ENCODE measurements at places on chromosomes 1 and 21.

GRCh38 chr1:197776351-197777105 lies 1.2 kb upstream of the DENND1B start:
- peak; percentile 45 for DNase-seq

DNA sequence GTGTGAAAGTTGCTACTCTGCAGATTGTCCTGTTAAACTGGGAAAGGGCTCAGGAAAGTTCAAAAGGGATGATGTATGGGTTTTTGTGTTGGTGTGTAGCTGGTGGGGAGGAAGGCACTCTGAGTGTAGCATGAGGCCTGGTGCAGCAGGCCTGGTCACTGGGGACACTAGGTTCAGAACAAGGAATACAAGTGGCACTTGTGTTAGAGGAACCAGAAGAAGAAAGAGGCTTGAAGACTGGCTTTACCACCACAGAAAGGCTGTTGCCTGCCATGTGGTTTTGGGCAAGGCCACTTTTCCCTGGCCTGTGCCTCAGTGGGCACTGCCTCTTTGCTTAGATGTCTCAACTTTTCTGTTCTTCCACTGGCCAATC lies 122.8 kb downstream of the NOS1AP start:
- no peak for DNase-seq

DNA sequence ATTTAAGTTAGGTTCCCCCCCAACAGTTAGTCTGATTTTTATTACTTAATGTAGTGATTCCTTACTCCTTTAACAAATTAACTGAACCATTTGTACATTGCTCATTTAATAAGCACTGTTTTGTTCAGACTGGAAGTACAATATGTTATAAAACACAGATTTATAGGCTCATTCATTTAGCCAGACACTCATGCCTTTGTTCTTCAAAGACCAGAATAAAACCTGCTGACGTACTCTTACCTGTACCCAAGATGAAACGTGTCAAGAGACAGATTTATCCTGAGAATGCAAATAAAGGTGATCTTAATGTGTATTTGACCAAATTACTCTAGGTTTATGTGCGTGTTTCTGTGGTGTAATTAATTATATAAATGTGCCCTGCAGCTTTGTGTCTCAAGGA lies 92.8 kb downstream of the INTS7 start:
- no peak for DNase-seq

DNA sequence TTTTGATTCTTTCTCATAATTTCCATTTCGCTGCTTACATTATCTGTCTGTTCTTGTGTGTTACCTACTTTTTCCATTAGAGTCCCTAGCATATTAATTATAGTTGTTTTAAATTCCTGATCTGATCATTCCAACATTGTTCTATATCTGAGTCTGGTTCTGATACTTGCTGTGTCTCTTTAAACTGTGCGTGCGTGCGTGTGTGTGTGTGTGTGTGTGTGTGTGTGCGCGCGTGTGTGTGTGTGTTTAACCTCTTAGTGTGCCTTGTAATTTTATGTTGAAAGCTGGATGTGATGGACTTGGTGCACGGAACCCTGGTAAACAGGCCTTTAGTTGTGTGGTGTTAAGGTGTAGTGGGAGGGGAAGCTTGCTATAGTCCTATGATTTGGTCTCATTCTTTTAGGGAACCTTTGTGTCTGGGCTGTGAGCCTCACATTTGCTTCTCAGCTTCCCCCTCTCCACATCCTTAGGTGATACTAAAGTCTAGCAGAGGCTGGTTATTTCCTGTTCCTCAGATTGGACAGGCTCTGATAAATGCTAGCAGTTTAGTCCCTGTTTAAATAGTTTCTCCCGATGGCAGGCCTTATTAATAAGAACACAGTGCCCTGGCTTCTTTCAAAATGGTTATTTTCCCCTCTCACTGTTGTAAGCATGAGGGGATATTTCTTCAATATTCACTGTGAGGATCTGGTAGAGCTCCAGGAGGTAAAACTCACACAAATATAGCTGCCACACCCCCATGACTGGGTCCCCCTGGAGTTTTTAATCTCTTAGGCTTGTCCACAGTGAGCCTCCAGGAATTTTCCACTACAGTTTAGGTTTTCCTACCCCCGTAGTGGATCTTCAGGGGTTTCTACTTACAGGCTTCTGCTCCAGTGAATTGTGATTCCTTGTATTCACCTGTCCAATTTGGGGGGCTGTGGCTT lies 118.3 kb downstream of the GALNT2 start:
- DNase-seq, result no peak

DNA sequence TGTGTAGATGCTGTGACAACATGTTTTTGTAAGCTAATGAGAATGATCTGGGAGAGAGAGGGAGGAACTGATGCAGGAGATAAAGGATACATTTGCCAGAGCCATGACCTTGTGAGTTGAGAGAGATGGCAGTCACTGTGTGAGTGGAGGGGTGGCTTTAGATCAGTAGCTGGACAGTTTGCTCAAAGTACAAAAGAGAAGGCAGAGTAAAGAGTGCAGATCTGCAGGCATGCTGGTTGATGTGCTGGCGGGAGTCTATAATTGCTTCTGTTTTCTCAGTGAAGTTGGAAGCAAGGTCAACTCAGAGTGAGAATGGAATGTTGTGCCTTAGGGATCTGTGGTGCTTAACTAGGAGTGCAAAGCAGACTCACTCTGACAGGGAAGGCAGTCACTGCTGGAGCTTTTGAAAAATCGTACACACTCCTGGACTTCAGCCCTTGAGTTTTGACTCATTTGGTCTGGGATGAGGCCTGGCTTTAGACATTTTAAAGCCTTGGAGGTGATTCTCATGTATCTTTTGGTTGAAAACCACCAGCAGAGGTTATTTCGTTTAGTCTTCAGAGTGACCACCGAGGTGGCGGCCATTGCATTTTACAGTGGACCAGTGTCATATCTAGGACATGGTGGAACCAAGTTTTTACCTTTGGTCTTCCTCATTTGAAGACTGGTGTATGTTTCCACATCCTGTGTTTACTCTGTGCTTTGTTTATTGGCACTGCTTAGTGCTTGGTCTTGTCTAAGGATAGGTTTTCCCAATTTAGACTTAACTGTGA lies 49.6 kb downstream of the MTR start:
- no peak for DNase-seq

DNA sequence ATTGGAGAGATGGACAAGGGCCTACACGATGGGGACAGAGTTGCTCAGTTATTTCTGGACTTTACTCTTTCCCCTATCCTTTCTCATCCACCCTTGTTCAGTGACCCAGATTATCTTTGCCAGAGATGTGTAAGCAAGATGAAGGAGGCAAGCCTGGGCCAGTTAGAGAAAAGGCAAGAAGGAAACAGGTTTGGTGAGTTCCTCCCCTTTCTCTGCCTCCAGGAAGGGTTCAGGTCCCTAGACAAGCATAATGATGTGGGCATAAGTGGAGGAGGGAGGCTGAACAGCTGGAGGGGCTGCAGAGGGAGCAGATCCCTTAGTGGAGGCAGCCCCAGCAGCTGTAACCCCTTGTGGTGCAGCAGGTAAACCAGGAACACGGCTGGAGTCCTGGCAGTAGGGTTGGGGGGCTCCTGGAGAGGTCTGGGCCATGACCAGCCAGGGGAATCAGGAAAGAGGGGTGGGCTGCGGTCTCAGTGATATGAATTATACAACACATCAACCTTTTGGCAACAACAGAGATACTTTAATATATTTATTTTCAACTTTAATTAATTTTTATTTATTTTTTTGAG lies 9.2 kb upstream of the CDC42 start:
- no peak for DNase-seq

DNA sequence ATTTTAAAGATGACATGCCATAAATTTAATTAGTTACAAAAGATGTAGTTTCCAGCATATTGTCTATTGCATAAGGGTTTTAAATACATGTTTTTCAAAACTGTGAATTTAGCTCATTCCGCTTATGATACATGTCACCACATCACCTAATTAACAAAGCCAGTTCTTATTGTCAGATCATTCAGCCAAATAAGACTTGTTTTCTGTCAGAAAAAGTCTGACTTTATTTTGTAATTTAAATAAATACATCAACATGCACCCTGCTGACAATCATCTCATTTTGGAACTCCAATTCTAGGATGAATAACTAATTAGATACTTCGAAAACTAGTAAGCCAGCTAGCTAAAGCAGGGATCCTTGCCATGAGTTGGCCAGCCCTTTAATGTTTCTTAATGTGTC lies 110.9 kb upstream of the APP start:
- DNase-seq, result no peak

- DNase-seq, result no peak
Measured at GRCh38 chr1:235088430-235088829, 40.2 kb downstream of the TOMM20 start.

DNA sequence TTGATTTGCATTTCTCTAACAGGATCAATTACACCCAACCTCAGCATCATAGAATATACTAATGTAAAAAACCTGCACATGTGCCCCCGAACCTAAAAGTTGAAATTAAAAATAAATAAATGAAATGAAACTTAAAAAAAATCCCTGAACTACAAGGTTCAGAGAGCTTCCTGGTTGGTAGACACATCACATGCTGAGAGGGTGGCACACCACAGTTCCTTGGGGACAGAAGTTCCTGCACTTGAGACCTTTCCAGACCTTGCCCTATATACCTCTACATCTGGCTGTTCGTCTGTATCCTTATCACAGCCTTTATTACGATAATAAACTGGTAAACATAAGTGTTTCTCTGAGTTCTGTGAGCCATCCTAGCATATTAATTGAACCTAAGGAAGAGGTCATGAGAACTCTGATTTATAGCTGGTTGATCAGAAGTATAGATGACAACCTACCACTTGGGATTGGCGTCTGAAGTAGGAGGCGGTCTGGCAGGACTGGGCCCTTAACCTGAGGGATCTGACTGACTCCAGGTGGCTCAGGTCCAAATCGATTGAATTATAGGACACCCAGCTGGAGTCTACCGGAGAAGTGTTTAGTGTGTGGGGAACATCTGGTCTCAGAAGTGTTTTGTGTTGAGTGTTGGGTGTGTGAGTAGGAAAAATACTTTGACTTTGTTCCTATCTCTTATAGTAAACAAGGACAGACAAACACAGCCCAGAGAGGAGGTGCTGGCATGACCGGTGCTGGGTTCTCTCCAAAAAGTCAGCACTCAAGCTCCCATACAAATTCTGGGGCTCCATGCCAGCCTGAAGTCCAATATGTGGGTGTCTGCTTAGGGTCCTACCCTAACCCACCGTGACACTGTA lies 19.0 kb downstream of the C1orf115 start:
- no peak for DNase-seq

DNA sequence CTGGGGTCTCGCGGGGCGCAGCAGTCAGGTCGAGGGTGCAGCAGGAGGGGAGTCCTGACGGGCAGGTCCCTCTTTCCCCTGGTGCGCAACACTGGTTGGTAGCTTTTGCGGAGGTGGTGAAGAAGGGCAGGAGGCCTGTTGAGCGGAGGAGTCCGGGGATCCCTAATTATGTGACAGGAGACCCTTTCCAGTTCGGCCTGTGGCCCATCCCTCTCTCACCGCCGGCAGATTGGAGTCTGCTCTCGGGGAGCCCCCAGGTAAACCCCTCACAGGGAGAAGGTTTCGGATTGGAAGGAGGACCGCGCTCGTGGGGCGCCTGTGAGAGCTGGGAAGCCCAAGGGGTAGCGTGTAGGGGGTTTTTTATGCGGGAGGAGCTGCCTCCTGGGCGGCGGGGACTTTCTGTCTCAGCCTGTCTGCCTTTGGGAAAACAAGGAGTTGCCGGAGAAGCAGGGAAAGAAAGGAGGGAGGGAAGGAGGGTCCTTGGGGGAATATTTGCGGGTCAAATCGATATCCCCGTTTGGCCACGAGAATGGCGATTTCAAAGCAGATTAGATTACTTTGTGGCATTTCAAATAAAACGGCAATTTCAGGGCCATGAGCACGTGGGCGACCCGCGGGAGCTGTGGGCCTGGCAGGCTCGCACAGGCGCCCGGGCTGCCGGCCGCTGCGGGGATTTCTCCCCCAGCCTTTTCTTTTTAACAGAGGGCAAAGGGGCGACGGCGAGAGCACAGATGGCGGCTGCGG lies 9.5 kb downstream of the SIM2 start:
- peak; percentile 24 for DNase-seq

DNA sequence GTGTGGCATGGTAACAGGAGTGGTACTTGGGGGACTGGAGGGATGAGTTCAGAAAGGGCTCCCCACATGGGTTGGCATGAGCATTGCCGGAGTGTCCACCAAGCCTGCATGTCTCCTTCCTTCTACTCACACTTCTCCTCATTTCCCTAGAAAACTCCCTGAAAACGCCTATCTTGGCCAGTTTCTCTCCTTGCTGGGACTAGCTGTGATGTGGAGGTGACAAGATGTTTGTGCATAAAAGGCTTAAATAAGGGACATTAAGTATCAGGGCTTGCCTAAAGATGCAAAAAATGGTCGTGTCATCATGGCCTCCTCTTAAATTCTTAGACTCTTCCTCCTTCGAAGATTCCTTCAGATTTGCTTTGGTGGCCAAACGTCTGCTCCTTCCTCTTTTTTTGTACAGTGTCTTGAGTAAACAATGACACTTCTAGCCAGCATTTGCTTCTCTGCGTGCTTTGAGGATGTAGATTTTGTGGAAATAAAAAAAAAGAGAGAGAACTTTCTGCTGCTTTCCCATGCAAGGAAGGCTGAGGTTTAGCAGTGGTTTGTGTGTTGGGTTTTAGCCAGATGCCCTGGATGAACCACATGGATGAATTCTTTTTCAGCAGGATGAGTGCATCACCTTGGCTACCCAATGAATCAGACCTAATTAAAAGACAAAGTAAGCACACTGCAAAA lies 239.1 kb upstream of the IRF2BP2 start:
- DNase-seq, result no peak

- DNase-seq, result no peak
Measured at GRCh38 chr1:71766748-71767147, 515.6 kb downstream of the NEGR1 start.

- no peak for DNase-seq
Measured at GRCh38 chr21:39737376-39738000, 7.5 kb upstream of the IGSF5 start.

GRCh38 chr1:62110198-62110817 lies 84.3 kb upstream of the L1TD1 start:
- no peak for DNase-seq

- no peak for DNase-seq
Measured at GRCh38 chr1:215052256-215053015, 30.1 kb upstream of the KCNK2 start.

DNA sequence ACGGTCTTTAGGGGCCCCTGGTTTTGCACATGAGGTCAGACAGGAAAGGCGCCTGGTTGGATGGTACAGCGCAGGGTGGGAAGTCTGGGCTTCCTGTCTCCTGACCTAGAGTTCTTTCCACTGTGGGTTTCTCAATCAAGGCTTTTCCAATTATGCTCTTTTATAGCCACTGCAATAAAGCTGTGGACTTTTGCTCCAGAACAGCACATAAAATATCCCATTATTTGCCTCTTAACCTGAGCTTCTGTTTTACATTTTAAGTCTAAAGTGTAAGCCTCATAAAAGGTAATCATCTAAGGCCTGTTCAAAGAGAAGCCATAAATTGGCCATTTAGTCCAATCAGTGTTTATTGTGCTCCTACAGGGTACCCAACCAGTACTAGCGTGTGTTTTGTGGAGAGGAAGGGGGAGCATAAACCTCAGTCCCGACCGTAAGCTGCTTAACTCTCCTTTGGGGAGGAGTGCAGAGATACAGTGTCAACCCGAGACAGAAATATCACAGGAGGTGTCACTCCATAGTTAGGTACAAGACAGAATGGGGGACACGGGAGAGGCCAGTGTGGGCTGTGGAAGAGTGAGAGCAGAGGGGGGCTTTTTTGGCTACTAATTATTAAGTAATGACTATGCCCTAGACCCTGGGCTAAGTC lies 270.0 kb downstream of the TRABD2B start:
- DNase-seq, result no peak
